Muscle of back (tissue), 13 donors: ENCODE measurements at places on chromosomes 6 and 20. TPM values are rescaled to one million over a fixed set of nuclear protein-coding genes. Genes with fewer than 3 reads are reported as not detected.

LY6G6F gene
- not detected for polyA plus RNA-seq

SLC44A4 gene
- polyA plus RNA-seq: not detected

GSTA2 gene
- polyA plus RNA-seq: not detected

MDFI gene
- polyA plus RNA-seq: 35.6 TPM

REM1 gene
- 4.4 TPM for polyA plus RNA-seq

MRPL18 gene
- 69.9 TPM for polyA plus RNA-seq

DNA sequence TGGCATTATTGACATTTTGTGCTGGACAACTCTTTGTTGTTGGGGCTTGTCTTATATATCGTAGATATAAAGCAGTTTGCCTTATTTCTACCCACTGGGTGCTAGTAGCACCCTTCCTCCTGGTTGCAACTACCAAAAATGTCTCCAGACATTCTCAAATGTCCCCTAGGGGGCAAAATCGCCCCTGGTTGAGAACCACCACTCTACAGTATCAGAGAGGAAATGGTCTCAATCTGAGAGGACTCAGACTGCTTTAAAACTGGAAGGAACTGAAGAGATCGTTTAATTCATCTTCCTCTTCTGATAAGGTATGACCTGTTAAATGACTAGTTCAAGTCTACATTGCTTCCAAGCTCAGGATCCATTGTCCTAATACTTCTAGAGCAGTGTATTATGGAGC, 14.9 kb downstream of the SH3BGRL2 start:
- DNase-seq: no peak

DNA sequence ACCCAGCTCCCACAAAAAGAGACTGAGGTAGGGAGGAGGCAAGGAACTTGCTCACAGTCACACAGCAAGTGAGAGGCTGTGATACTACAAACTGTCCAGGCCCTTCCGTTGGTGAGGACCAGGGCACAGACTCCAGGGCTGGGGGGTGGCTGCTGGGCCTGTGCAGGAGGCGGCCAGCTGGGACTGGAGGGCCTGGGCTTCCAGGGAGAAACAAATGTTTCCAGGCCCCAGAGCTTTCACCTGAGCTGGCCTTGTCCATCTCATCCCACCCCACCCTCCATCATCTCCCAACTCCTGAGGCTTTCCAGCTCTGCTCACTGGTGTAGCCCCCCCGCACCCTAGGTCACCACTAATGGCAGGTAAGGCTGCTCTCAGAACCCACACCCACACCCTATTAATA, 86.0 kb downstream of the GRM4 start:
- DNase-seq: no peak

GRCh38 chr20:63696628-63697356, at the start of gene TNFRSF6B:
TSS of gene TNFRSF6B (plus strand) at chr20:63696652. CDS start at chr20:63696768, 116 bp downstream.
- no peak for DNase-seq

DNA sequence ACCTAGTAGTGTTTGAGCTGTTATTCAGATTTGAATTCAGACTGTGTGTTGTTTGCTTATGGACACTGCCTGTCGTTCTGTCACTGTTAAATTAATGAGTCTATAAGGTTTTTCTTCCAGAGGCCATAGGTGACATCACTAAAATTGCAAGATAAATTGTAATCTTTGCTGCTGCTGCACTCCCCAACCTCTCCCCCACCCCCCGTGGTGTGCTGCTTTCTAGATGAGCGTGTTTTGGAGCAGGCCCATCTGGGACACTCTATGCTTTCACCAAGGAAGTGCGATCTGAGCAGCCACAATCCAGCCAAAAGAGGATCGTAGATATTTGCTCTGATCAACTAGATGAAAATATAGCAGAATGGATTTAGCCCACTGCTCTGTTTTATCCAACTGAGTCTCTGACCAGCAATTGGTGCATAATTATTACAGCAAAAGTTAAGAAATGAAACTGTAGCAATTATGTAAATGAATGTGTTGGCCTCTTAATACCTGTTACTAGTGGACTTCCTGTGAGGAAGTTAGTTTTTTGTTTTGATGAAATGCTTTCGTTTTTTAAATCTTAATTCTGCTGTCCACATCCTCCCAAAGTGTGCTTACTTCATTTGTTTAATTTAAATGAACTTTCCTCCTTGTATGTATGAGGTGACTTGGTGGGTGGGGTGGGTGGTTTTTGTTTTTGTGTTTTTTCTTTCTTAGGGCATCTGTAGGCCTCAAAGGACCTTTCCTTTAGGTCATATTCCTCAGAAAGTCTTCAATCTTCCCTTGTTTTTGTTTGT, 58.1 kb downstream of the RPRD1B start:
- no peak for DNase-seq

DNA sequence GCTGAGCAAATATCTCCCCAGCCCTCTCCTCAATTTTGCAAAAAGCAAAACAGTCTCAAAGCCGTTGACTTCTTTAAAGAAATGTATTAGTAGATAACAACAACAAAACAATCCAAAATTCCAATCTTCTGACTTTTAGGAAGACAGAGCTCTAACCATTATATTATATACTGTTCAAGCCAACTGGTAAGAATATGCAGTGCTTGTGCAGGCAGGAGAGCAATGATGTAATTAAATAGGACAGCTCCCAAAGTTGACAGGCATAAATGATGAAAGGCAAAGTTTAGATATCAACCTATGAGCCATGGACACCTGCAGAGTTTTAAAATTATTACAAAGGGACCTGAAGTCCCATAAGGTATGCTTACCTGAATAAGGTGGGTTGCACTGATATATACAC, 16.6 kb upstream of the CEP85L start:
- no peak for DNase-seq

- DNase-seq: no peak
Measured at GRCh38 chr6:106849120-106849519, 125.4 kb downstream of the CD24 start.

DNA sequence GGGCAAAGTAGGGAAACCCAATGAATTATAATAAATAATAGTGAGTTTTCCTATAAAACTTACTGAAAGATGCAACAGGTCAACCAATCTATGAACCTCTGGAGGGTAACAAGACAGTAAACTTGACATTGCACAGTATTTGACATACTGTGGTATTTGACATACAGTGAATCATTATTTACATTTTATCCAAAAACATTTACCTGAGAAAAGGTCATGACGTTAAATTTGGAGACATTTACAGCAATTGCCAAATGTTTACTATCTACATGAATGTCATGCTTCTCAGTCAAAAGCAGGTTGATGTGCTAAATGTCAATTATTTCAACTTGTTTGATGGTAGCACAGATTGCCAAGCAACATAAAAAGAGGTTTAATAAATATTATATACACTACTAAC, 35.8 kb upstream of the NOX3 start:
- DNase-seq: no peak

- no peak for DNase-seq
Measured at GRCh38 chr6:14910692-14911547, 334.9 kb upstream of the JARID2 start.

GRCh38 chr6:40672087-40672486, 84.9 kb upstream of the LRFN2 start:
- DNase-seq: no peak

GRCh38 chr6:3913077-3913957, 64.1 kb downstream of the FAM50B start:
- peak; percentile 95 for DNase-seq

DNA sequence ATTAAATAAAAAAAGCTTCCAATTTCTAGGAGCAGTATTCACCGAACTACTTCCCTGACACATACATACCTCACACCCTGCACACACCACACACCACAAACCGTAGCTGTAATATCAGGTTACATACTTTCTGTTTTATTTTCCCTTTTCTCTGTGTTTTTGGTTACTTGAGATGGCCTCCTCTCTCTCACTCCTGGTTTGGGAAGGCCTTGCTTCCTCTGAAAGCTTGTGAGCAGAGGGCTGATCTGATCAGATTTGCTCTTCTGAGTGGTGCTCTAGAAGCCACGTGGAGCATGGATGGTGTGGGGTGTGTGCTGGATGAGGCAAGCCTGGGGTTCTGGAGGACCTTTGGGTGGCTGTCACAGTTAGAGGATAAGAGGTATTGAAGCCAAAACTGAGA, 20.9 kb downstream of the UTRN start:
- no peak for DNase-seq

- DNase-seq: no peak
Measured at GRCh38 chr6:29696147-29697125, 15.5 kb upstream of the ZFP57 start.

DNA sequence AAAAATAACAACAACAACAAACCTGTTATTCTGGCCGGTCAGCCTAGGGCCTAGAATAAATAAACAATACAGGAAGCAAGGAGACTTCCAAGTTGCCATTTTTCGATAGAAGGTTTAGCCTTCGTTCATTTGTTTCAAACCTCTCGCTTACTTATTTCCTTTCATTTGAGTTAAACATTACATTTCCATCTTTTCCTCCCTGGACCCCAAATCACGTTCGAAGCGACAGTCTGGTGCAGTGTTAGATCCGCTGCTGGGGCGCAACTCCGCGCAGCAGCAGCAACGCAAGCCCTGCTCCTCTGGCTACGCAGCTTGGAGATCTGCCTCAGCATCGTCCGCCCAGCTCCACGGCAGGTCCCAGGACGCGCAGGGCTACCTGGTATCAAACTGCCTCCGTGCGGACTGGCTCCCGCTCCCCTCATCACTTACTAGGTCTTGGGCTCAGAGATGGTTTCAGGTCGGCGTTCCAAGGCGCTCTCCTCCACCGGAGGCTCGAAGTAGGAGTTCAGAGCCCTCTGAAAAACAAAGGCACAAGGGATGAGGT, 530 bp downstream of the TDP2 start:
- peak; percentile 22 for DNase-seq

- DNase-seq: no peak
Measured at GRCh38 chr6:93238632-93239031, 180.7 kb downstream of the EPHA7 start.

- no peak for DNase-seq
Measured at GRCh38 chr6:142935553-142936517, 9.1 kb downstream of the HIVEP2 start.

DNA sequence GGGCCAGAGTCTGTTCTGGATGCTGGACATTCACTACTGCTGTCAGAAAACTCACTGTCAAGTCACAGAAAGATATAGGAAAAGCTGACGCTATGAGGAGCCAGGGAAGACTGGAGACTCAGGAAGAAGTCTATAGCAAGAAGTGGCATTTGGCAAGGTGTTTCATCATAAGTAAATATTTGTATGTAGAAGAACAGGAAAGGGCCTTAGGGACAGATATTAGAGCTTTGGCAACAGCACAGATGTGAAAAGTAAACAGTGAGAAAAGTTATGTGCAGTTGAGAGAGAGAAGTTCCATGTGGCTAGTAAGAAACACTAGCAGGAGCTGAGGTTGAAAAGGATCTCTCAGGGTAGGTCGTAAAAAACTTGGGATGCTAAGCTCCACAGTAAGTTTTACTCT, 868.9 kb downstream of the PHF3 start:
- DNase-seq: no peak

- DNase-seq: peak; percentile 44
Measured at GRCh38 chr6:126015863-126016262, 29.5 kb downstream of the TRMT11 start.

GRCh38 chr6:96065213-96065612, 49.4 kb downstream of the FUT9 start:
- no peak for DNase-seq

GRCh38 chr6:128712898-128713297, 170.0 kb upstream of the LAMA2 start:
- DNase-seq: no peak

DNA sequence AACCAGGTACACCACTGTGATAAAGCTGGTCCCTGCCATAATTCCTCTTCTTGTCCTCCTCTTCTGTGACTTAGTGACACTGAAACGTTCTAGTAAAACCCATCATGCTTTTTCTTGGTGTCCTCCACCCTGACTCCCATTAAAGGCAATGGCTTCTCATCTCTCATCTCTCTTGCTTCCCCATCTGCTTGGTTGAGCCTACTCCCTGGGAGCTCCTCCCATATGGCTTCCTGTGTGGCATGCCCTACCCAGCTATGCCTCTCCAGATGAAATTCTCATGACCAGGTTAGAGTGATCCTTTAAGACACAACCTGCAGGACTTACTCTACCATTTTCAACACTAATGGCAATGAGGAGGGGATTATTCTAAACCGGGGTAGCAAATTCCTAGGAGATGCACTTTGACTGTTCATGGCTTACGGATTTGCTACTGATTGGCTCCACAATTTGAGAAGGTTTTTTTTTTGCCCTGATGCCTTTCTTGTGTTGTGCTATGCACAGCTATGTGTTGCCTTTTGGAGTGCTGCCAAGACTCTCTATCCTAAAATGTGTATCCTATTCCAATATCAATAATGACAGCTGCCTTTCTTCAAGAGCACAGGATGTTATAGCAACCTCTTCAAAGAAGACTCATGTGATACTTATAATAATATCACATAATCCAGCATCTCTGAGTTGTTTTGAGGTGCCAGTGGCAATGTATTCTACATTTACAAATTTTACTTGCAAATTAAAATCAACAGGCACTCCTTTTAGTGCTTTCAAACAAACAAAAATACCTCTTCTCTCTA, 6.1 kb downstream of the SIRPG start:
- DNase-seq: no peak

DNA sequence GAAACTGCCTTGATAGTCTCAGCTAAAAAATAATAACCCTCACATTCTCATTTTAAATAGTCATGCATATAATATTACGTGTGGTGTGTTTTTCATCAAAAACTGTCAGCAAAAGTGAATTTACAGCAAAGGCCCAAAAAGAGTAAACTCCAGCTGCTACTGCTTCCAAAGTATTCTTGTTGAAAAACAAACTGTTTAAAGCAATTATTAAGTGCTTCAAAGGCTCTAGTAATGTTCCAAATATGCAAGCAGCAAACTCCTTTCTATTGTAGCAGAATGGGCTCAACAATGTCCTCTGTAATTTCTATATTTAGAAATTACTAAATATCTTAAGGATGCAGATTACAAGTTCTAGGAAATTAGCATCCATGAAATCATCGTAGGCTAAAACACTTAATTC, 280.0 kb upstream of the TBX18 start:
- DNase-seq: no peak

GRCh38 chr6:134175532-134176263, 123.3 kb upstream of the SLC2A12 start:
- peak; percentile 64 for DNase-seq

GRCh38 chr6:142796571-142796970, 148.4 kb downstream of the HIVEP2 start:
- no peak for DNase-seq

DNA sequence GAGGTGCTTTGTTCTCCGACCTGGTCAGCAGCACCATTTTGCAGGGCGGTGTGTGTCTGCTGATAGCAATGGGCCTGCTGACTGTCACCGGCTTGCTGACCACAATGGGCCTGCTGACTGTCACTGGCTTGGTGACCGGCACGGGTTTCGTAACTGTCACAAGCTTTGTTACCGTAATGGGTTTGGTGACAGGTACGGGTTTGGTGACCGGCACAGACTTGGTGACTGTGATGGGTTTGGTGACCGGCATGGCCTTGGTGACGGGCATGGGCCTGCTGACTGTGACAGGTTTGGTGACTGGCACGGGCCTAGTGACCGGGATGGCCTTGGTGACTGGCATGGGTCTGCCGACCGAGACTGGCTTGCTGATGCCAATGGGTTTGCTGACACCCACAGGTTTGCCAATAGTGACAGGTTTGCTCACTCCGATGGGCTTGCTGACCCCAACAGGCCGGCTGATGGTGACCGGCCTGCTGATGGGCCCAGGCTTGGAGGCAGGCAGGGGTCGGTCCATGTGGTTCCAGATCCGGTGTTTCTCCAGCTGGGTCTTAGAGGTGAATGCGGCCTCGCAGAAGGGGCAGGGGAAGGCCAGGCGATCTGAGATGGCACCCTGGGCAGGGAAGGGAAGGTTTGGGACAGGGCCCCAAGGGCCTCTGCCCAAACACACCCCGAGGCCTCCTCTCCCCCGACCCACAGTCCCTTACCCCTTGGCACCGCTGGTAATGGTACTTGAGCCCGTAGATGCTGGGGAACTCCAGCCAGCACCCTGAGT, 3.4 kb downstream of the ZNF512B start:
- DNase-seq: no peak
